ENCODE measurements at places on chromosomes 4 and X.

DNA sequence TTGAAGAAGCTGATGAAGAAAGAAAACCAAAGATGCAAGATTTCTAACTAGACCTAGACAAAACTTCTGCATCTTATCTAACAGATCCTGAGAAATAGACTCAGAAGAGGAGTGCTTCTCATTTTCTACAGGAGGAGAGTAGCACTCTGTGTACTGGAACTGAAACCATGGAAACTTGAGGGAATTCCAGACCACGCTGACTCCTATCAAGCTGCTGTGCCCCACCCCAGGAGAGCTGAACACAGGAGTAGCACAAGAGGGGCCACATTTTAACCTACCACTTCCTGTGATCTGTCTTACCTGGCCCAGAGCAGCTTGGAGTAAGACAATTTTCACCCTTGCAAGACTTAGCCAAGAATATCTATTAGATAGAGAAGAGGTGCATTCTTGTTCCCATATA is 248.9 kb downstream of the SCFD2 start:
- H3K36me3 ChIP-seq, result no peaks in the 10 kb centered on the region
- peaks cover 10% of the 10 kb centered on the region for H3K4me1 ChIP-seq
- H3K27ac ChIP-seq, result no peak overlapping the region
- H3K4me3 ChIP-seq, result no peak overlapping the region
- H3K27me3 ChIP-seq, result no peaks in the 10 kb centered on the region
- DNase-seq, result peak; percentile 52

GRCh38 chr4:14653338-14653737 is 348.9 kb upstream of the CPEB2 start:
- H3K36me3 ChIP-seq, result no peaks in the 10 kb centered on the region
- H3K27ac ChIP-seq, result no peak overlapping the region
- DNase-seq, result no peak
- no peaks in the 10 kb centered on the region for H3K27me3 ChIP-seq
- no peaks in the 10 kb centered on the region for H3K4me1 ChIP-seq
- H3K4me3 ChIP-seq, result no peak overlapping the region

- no peak for DNase-seq
- no peak overlapping the region for H3K27ac ChIP-seq
- no peak overlapping the region for H3K4me3 ChIP-seq
- no peaks in the 10 kb centered on the region for H3K36me3 ChIP-seq
- H3K4me1 ChIP-seq, result no peaks in the 10 kb centered on the region
These were observed 24.7 kb upstream of the MXRA5 start for GRCh38 chrX:3371163-3371562.

GRCh38 chrX:80388206-80388605 is 32.0 kb upstream of the TENT5D start:
- H3K27ac ChIP-seq, result no peak overlapping the region
- H3K27me3 ChIP-seq, result no peaks in the 10 kb centered on the region

GRCh38 chrX:52977953-52978352 is 19.6 kb upstream of the FAM156A start:
- H3K4me3 ChIP-seq, result no peak overlapping the region
- H3K4me1 ChIP-seq, result peaks cover 3% of the 10 kb centered on the region
- no peak overlapping the region for H3K27ac ChIP-seq
- H3K36me3 ChIP-seq, result no peaks in the 10 kb centered on the region

DNA sequence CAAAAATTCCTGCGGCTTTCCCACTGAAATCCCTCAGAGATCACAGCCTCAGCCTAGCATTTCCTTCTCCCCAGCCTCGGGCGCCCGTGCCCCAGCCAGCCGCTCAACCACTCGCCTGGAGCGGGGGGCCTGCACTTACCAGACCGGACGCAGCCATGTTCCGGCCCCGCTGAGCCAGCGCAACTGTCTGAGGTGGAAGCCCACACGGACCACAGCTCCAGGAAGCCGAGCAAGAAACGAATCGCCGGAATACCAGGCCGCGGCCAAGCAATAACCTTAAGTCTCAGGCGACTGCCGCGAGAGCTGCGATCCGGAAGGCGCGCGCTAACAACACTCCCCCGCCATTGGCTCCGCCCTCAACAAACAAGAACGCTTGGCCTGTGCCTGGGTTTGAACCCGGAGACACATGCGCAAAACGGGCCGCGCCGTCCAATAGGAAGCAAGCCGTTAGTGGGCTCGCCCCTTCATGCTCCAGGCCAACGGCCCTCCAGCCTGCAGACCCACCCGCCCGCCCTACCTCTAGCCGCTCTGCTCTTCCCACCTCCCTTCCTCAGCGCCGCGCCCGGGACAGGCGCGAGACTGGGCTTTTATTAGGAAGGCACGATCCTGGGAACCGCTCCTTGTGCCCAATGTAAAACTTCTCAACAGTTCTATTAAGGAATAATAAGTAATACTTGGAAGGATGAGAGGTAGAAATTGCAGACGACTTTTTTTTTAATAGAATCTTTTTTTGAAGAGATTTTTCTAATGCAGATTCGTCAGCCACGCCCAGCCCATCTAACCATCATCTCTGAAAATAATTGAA is at the start of gene CENPC:
CENPC (minus strand) TSS at position 305 of the 805 bp plus-strand sequence; CDS start at position 157, 148 bp downstream.
- H3K27ac ChIP-seq, result peak within 1 kb of the TSS; percentile 96
- no peaks in the 10 kb centered on the region for H3K4me1 ChIP-seq
- no peaks in the 10 kb centered on the region for H3K27me3 ChIP-seq
- no peaks in the 10 kb centered on the region for H3K36me3 ChIP-seq
- DNase-seq, result peak; percentile 97

DNA sequence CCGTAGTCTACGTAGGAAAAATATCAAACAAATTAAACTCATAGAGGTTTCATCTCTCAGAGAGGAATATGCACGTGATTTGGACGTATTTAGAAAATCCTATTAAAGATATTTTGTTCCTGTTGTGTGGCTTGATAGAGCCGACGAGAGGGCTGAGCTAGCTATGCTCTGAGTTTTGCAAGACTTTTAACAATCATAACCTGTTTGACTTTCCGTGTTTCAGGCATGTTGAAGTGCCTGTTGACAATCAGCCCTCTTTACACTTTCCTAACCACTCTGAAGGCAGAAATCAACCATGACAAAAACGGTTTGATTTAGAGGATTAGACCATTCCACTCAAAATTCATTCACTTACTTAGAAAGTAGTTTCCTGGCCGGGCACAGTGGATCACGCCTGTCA is 297.3 kb downstream of the ASMT start:
- no peaks in the 10 kb centered on the region for H3K36me3 ChIP-seq
- no peak for DNase-seq
- H3K27ac ChIP-seq, result no peak overlapping the region
- H3K4me1 ChIP-seq, result no peaks in the 10 kb centered on the region
- no peak overlapping the region for H3K4me3 ChIP-seq
- H3K27me3 ChIP-seq, result no peaks in the 10 kb centered on the region

DNA sequence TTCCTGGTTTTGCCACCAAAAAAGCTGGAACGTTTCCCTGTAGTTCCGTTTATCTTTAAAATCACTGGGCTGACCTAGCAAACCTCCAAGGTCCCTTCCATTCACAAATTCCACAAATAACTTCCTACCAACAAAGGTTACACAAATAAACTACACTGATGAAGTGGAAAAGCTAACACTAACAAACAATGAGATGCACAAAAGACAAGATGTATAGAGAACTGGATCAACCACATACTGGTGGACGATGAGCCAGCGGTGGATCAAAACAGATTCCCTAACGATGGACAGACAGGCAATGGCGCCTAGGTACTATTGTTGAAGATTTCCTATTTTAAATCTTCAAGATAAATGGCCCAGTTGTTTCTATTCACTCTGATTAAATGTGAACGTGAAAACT is 15.5 kb downstream of the AFAP1 start:
- no peaks in the 10 kb centered on the region for H3K27me3 ChIP-seq
- no peak overlapping the region for H3K4me3 ChIP-seq
- H3K27ac ChIP-seq, result no peak overlapping the region
- DNase-seq, result no peak
- H3K4me1 ChIP-seq, result peaks cover 29% of the 10 kb centered on the region
- H3K36me3 ChIP-seq, result peaks cover 8% of the 10 kb centered on the region

DNA sequence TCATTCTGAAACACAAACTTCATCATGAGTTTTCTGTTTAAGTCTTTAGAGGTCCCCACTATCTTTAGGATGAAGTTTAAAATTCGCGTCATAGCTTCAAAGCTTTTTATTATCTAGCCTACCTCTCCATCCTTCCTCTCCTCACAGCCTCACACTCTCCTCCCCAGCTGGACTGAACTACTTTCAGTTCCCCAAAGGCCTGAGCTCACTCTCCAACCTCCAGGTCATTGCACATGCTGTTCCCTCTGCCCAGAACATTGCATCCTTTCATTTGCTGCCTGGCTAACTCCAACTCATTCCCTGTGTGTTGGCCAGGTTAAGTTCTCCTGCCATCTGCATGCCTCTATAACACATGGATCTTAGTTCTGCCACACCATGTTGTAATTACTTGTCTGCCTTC is 2.9 kb upstream of the OTUD5 start:
- no peak overlapping the region for H3K27ac ChIP-seq
- no peak for DNase-seq
- H3K27me3 ChIP-seq, result no peaks in the 10 kb centered on the region
- peaks cover 2% of the 10 kb centered on the region for H3K4me1 ChIP-seq

GRCh38 chrX:31436424-31436823 is 364.6 kb upstream of the FTHL17 start:
- no peak overlapping the region for H3K4me3 ChIP-seq
- H3K36me3 ChIP-seq, result no peaks in the 10 kb centered on the region
- H3K27ac ChIP-seq, result no peak overlapping the region
- no peaks in the 10 kb centered on the region for H3K4me1 ChIP-seq

- no peaks in the 10 kb centered on the region for H3K36me3 ChIP-seq
- no peak overlapping the region for H3K4me3 ChIP-seq
- H3K27ac ChIP-seq, result no peak overlapping the region
- H3K4me1 ChIP-seq, result no peaks in the 10 kb centered on the region
- H3K27me3 ChIP-seq, result no peaks in the 10 kb centered on the region
- no peak for DNase-seq
These were observed 190.9 kb downstream of the SHOX start for GRCh38 chrX:821327-822107.

- no peak overlapping the region for H3K4me3 ChIP-seq
- H3K27me3 ChIP-seq, result no peaks in the 10 kb centered on the region
- DNase-seq, result peak; percentile 22
- H3K4me1 ChIP-seq, result no peaks in the 10 kb centered on the region
- H3K27ac ChIP-seq, result no peak overlapping the region
- H3K36me3 ChIP-seq, result no peaks in the 10 kb centered on the region
These were observed 43.0 kb downstream of the ENPEP start for GRCh38 chr4:110518889-110519490.

GRCh38 chr4:68319040-68319439 is 30.9 kb downstream of the YTHDC1 start:
- H3K36me3 ChIP-seq, result peaks cover 32% of the 10 kb centered on the region
- H3K4me3 ChIP-seq, result no peak overlapping the region
- no peak for DNase-seq
- no peak overlapping the region for H3K27ac ChIP-seq

GRCh38 chr4:113878668-113879067 is 100.8 kb downstream of the ARSJ start:
- no peaks in the 10 kb centered on the region for H3K27me3 ChIP-seq
- peaks cover 4% of the 10 kb centered on the region for H3K4me1 ChIP-seq
- peak; percentile 57 for DNase-seq
- no peak overlapping the region for H3K4me3 ChIP-seq

DNA sequence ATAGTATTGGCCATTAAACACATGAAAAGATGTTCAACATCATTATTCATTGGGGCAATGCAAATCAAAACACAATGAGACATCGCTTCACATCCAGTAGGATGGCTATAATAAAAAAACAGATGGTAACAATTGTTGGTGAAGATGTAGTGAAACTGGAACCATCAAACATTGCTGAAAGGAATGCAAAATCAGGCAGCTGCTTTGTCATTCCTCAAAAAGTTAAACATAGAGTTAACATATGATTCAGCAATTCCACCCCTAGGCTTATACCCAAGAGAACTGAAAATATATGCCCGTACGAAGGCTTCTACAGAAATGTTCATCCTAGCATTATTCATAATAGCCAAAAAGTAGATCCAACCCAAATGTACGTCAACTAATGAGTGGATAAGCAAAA is 144.0 kb upstream of the NAP1L5 start:
- H3K27ac ChIP-seq, result no peak overlapping the region
- no peaks in the 10 kb centered on the region for H3K27me3 ChIP-seq
- H3K36me3 ChIP-seq, result no peaks in the 10 kb centered on the region

DNA sequence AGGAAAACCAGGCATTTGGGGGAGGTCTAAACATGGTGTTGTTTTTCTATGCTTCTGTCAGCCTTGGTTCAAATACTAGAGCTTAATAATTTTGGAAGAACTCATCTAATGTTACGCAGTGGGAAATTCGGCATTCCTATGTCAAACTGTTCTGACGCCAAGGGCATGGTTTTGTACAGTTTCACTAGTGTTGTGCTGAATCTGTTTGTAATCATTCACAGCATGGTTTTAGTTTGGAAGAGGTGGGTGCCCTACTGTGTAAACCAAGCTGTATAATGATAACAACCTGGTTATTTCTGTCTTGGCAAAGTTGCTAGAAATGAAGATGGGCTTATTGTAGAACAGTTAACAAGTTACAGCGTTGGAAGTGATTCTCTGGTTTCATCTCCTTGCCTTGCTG is 5.2 kb downstream of the DDX3X start:
- peaks cover 2% of the 10 kb centered on the region for H3K4me1 ChIP-seq
- H3K27ac ChIP-seq, result no peak overlapping the region
- H3K27me3 ChIP-seq, result no peaks in the 10 kb centered on the region
- no peak overlapping the region for H3K4me3 ChIP-seq
- no peak for DNase-seq

- peaks cover 2% of the 10 kb centered on the region for H3K4me1 ChIP-seq
- peak; percentile 28 for DNase-seq
- H3K27ac ChIP-seq, result no peak overlapping the region
- no peaks in the 10 kb centered on the region for H3K36me3 ChIP-seq
- H3K4me3 ChIP-seq, result no peak overlapping the region
These were observed 194.7 kb downstream of the CPEB2 start for GRCh38 chr4:15197005-15197404.

GRCh38 chr4:181971411-181971810 is 271.8 kb upstream of the TENM3 start:
- H3K4me1 ChIP-seq, result peaks cover 9% of the 10 kb centered on the region
- H3K27me3 ChIP-seq, result no peaks in the 10 kb centered on the region
- no peak overlapping the region for H3K27ac ChIP-seq
- H3K36me3 ChIP-seq, result no peaks in the 10 kb centered on the region
- no peak for DNase-seq
- H3K4me3 ChIP-seq, result no peak overlapping the region

GRCh38 chr4:128553686-128554515 is 255.6 kb upstream of the JADE1 start:
- H3K27me3 ChIP-seq, result no peaks in the 10 kb centered on the region
- no peak for DNase-seq
- H3K4me3 ChIP-seq, result peak overlapping the region; percentile 53
- H3K4me1 ChIP-seq, result peaks cover 14% of the 10 kb centered on the region
- H3K36me3 ChIP-seq, result no peaks in the 10 kb centered on the region

DNA sequence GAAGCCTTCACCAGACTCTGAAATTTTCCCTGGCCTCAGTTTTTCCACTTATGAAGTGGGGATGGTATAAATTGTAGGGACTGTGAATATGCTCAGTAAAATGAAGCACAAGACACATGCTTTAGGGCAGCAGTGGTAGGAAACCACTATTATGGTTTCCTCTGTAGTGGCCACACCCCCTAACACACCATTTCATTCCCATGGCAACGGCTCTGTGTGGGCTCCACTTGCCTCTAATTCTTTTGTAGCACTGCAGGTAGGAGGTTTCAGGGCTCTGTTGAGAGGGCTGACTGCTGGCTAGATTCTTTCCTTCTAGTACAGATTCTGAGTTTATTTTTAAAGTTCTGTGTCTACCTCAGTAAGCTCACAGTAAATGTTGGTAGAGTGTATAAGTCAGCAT is 3.5 kb upstream of the VMA21 start:
- no peak overlapping the region for H3K4me3 ChIP-seq
- H3K4me1 ChIP-seq, result peaks cover 2% of the 10 kb centered on the region
- no peaks in the 10 kb centered on the region for H3K36me3 ChIP-seq
- no peak overlapping the region for H3K27ac ChIP-seq

- H3K4me1 ChIP-seq, result no peaks in the 10 kb centered on the region
- H3K4me3 ChIP-seq, result no peak overlapping the region
- H3K27me3 ChIP-seq, result peaks cover 3% of the 10 kb centered on the region
- DNase-seq, result no peak
These were observed 18.7 kb upstream of the ZNF630 start for GRCh38 chrX:48090123-48090522.
